ENCODE measurements at places on chromosomes 5 and 9.

DNA sequence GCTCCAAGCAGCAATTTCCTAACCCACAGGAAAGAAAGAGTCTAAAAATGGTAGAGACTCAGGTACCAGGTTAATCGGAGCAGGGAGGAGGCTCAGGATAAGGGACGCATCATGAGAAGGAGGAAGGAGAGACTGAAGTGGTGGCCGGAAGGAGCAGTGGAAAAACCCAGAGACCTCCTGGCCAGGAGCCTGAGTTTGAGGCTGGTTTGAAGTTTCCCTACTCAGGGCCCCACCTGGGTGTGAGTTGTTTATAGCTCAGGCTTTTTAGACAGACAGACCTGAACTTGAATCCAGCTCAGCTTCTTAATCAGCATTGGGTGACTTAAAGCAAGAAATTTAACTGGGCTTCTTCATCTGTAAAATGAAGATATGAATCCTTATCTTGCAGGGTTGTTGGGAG is 11.9 kb upstream of the AQP7 start:
- no peak for DNase-seq

- DNase-seq = no peak
Observed at GRCh38 chr5:143174714-143175398, 228.6 kb downstream of the NR3C1 start.

- DNase-seq = no peak
Observed at GRCh38 chr5:72525816-72526215, 18.6 kb upstream of the ZNF366 start.

GRCh38 chr5:119313197-119313596 is 42.6 kb upstream of the TNFAIP8 start:
- DNase-seq = no peak

GRCh38 chr5:96285823-96286222 is 147.2 kb downstream of the PCSK1 start:
- DNase-seq = no peak

GRCh38 chr9:115296831-115297565 is 179.0 kb upstream of the TNC start:
- no peak for DNase-seq

- no peak for DNase-seq
Observed at GRCh38 chr5:104298518-104298917, 735.9 kb upstream of the NUDT12 start.

DNA sequence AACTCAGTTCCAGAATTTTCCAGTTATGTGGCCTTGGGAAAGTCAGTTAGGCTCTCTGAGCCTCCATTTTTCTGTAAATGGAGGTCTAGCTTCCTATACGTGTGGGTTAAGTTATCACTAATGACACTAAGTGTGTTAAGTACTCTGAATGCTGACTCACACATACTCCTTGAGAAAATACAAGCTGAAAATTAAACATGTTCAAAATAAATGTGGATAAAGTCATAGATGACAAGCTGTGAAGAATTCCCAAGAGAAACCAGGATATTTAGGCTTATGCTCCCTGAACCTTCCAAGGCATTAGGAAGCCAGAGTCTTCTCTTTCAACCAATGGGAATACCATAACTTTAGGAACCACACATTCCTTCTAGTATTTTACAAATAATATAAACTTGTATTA is 58.1 kb downstream of the ABCA1 start:
- no peak for DNase-seq

DNA sequence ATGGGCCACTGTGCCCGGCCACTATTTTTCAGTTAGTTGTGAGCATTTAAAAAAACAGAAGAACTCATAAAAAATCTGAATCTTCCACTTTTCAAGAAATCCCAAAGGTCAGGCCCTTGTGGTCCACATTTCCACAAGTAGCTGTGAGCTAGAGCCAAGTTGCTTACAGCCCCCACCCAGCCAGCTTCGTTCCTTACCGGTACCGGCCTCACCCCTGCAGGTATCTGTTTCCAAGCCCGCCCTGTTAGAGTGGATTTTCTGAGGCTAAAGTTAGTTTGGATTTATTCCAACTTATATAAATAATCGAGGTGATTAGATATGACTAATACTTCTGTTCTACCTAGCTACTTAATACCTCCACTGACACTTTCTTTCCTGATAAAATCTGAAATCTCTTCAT is 81.0 kb downstream of the F2RL2 start:
- DNase-seq = no peak

- no peak for DNase-seq
Observed at GRCh38 chr5:164237486-164237885, 732.1 kb downstream of the MAT2B start.

DNA sequence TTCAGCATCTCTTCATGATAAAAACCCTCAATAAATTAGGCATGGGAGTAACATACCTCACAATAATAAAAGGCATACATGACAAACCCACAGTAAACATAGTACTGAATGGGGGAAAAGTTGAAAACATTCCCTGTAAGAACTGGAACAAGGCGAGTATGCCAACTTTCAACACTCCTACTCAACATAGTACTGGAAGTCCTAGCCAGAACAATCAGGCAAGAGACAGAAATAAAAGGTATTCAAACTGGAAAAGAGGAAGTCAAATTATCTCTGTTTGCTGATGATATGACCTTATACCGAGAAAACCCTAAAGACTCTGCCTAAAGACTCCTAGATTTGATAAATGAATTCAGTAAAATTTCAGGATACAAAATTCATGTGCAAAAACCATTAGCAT is 167.6 kb downstream of the TMEM38B start:
- DNase-seq = no peak

DNA sequence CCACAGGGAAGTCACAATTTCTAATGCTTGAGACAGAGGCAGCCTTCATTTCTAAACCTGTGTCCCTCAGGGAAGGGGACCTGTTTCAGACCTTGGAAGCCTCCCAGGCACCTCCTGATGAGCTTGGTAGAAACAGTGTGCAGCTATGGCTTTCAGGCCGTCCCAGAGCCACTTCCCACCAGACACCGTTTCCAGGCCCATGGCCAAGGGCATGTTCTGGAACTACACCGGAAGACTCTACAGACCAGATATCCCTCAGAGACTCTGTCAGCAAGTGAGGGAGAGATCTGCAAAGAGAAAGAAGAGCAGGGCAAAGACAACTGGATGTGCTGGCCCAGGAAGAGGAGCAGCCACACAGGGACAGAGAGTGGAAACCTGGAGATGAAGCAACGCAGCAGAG is 82.2 kb upstream of the HSPA9 start:
- DNase-seq = no peak

DNA sequence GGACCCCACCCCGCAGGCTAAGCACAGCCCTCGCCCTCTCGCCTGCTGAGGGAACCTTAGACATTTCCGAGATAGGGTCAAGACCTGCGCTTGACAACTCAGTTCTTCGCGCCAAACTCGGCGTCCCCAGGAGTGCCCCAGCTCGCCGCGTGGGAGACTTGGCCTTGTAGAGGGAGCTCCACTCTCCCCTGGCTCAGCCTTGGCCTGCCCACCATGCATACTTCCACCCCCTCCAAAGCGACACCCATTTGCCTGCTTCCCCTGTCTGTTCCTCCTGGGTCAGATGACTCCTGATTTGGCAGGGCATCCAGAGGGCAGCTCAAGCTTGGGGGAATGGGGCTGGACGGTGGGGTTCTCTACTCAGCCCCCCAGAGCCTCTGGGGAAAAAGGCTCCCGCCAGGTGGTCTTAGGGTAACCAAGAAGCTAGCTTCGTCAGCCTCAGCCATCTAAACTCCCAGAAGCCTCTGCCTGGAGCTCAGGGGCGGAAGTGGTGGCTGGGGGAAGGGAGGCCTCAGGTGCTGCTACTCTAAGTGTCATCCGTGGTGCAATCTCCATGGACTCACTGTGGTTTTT is 560 bp downstream of the DOCK2 start:
- DNase-seq = peak; percentile 85

GRCh38 chr9:13942695-13943094 is 371.2 kb downstream of the NFIB start:
- DNase-seq = peak; percentile 38

DNA sequence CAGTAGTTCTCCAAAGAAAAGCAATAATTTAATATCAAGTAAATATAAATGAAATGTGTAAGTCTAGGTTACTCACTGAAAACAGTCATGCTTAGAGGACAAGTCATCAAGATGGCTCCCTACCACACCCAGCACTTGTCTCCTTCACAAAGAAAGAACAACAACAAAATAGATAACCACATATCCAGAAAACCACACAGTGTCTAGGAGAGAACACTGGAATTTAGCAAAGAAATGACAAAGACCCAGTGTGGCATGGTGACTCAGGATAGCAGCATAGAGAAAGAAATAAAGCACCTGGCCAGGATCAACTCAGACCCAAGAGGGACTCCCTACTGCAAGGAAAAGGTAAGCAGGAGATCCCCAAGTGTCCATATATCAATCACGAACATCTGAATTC is 356.2 kb downstream of the TMEM161B start:
- no peak for DNase-seq

- DNase-seq = peak; percentile 16
Observed at GRCh38 chr5:174323878-174324281, 278.4 kb downstream of the NSG2 start.

GRCh38 chr9:134367791-134368490 is 41.7 kb downstream of the RXRA start:
- DNase-seq = no peak

DNA sequence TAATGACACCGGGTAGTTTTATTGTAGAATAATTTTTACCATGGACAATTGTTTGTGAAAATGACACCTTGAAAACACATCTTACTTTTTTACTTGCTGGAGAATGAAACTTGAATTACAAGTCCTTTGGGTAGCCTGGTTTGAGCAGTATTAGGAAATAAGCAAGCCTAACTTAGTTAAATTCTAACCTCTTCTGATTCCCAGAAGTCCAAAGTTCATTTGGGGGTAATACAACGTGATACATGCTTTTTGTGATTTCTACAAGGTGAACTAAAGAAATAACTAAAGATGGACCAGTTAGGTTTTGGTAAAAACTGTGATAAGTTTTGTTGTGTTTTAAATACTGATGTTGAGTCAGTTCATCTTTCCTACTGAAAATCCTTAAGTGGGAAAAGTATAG is 135.4 kb upstream of the DMRT1 start:
- DNase-seq = no peak
